ENCODE measurements at places on chromosomes 6 and 20.
A peak's percentile ranks its signal among the peaks of the same experiment; 100 is the strongest.

DNA sequence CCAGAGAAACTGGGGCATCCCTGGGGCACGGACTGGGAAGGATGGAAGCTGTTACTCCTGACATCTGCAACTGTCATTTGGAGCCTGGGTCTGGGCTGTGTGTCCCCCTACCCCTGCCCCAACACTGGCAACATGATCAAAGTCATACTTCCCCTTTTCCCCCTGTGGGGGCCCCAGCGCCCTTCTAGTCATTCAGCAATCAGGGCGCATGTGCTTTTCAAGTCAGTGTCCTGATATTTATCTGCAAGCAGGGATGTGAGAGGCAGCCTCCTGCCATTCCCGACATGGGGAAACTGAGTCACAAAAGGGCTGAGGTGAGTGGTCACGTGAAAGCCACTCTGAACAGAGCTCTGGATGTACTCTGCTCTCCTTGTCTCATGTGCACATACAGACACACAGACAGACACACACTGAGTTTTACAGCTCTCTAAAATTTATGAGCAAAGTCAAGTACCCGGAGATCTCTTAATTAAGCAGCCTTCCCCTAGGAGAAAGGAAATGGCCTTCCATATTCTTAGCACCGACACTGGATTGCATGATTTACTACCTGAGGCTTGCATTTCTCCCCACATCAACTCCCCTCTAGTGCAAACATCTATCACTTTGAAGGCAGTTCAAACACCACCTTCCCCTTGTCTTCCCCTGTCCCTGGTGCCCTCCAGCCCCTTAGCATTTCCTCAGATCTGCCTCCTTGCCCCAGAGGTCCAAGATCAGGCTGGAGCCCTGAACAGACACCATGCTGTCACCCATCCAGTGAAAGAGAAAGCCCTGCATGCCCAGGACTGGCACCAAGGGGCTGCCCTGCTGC, 170.7 kb downstream of the CDC5L start:
- DNase-seq = no peak

- DNase-seq = no peak
These were observed 83.7 kb upstream of the ARMC2 start for GRCh38 chr6:108764580-108764950.

GRCh38 chr6:31114541-31114878, at the start of gene PSORS1C1:
TSS of gene PSORS1C1 (plus strand) at chr6:31114800. CDS start at chr6:31129633, 14,833 bp downstream.
- DNase-seq = no peak

- DNase-seq = no peak
These were observed 76.3 kb downstream of the PDE10A start for GRCh38 chr6:165586706-165587105.

GRCh38 chr6:136761227-136761922, 30.9 kb downstream of the MAP3K5 start:
- DNase-seq = no peak

GRCh38 chr20:316316-317068, 8.9 kb upstream of the SOX12 start:
- no peak for DNase-seq

DNA sequence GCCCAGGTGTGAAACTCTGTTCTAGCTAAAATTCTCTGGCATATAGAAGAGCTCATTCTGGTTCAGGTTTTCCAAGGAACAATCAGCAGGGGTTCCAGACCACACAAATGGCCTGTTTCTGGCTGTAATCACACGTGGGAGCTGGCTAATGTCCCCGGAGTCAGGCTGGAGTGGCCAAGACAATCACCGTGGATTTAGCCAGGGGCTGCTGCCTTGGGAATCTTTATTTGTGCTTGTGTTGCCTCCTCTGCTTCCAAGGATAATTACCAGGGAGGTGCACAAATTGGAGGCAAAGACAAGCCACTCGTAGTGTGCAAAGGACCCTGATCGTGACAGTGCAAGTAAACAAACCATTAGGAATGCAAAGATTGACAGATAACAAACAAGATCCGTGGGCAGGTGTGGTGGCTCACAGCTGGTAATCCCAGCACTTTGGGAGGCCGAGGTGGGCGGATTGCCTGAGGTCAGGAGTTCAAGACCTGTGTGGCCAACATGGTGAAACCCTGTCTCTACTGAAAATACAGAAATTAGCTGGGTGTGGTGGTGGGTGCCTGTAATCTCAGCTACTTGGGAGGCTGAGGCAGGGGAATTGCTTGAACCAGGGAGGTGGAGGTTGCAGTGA, 77.3 kb downstream of the KCNB1 start:
- no peak for DNase-seq

DNA sequence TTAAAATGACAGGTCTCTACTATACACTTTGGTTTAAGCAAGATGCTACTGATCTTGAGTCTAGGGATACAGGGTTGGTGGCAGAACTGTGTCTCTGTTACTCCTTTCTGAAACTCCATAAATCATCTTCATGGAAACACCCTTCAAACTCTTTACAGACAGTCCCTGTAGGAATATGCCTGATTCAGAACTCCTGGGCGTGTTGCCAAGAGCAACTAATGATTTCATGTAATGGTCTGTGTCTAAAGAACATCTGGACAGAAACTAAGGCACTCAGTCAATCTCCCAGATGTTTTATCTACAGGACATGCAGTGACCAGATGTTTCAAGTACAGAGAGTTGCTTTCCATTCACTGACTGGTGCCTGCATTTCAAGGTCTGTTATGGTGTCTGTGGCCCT, 464.4 kb upstream of the CHD6 start:
- DNase-seq = no peak

DNA sequence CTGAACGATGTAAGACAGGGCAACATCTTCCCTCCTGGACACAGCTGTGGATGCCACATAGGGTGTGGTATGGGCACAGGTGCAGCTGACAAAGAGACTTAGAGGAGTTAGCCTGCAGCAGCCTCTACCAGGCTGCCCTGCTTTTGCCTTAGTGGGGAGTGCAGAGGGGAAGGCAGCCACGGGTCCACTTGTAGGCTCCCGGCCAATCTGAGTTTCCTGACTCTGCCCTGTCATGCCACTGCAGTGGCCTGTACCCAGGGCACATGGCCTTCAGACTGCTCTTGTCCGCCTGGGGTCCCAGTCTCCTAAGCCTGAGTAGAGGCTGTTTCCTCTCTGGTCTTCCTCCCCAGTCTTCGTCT, 17.1 kb upstream of the CST9L start:
- no peak for DNase-seq

- no peak for DNase-seq
These were observed 42.6 kb downstream of the UQCC2 start for GRCh38 chr6:33668914-33669313.

DNA sequence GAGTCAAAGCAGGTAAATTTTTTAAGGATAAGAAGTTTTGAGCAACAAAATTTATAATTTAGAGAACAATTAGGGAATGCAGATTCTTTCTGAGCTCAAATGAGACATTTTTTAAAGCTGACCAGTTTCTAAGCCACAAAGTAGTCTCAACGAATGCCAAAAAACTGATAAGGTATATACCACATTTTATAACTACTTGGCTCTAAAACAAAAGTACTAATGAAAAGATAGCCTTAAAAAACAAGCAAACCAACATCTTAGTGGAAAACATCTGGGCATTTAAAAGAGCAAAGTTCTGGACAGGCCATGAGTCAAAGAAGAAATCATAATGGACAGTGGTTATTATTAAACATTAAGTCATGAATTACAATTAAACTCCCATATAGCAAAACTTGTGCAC, 23.2 kb upstream of the RNF146 start:
- DNase-seq = no peak

- DNase-seq = no peak
These were observed 277 bp downstream of the ADGRB3 start for GRCh38 chr6:68635412-68635705.

DNA sequence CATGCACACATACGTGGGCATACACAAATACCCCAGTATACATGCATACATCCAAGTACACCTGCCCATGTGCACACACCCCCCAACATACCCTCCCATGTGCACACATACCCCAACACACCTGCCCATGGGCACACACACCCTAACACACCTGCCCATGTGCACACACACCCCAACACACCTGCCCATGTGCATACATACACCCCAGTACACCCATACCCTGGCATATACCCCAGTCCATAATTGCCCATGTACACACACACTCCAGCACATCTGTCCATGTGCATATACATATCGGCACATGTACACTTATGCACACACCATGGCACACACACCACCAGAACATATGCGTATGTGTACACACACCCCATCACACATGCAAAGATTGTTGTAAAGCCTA, 475.2 kb downstream of the PREX1 start:
- DNase-seq = no peak

- no peak for DNase-seq
These were observed 247.0 kb downstream of the ATXN1 start for GRCh38 chr6:16514249-16514648.

DNA sequence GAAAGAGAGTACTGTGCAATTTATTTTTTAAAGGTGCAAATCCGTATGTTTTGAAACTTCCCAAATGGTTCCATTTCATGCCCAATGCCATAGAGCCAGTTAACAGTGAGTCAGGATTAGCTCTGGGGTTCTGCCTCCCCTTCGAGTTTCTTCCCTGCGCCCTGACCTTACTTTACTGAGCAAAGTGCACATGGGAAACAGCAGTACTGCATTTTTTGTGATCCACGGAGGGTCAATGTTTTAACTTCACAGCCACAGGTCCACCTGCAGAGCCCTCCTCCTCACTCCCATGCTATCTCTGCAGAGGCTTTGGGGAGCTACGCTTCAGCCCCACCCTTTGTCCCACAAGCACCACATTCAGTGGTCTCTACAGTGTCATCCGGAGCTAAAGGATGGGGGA, 44.0 kb upstream of the CNKSR3 start:
- DNase-seq = no peak

DNA sequence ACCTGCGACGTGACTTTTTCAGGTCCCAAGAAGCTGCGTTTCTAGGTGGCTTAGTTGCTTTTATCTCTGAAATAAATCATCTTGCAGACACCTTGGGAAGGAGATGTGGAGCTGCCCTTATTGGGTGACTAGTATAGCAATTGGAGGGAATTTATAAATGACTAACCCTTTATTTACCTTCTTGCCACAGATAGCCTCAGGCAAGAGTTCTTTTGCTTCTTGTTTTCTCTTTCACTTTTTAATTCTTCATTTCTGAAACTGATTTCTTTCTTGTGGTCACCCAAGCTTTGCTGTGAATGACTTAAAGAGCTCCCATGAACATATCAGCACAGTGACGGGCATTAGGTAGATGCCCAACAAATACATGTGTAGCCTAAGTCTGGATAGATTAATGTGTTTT, 3.0 kb downstream of the ADGRF4 start:
- DNase-seq = no peak

DNA sequence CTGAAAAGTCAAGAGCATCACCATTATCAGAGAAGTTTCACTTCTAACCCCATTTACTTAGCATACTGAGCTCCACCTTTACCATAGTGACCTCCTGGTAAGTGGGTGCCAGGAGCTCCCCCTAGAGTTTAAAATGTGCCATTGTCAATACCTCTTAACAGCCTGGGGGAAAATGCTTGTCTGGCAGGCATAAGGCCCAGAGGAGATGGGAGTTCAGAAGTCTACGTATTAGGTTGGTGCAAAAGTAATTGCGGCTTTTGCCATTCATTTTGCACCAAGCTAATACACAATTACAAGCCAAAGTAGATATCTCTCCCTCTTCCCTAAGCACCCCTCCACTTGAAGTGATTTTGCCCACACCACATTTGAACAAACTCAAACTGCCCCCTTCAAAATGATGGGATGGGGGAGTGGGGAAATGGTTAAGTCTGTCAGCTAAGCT, 919.0 kb downstream of the KIF16B start:
- DNase-seq = no peak

GRCh38 chr6:14882394-14883026, 363.4 kb upstream of the JARID2 start:
- no peak for DNase-seq

DNA sequence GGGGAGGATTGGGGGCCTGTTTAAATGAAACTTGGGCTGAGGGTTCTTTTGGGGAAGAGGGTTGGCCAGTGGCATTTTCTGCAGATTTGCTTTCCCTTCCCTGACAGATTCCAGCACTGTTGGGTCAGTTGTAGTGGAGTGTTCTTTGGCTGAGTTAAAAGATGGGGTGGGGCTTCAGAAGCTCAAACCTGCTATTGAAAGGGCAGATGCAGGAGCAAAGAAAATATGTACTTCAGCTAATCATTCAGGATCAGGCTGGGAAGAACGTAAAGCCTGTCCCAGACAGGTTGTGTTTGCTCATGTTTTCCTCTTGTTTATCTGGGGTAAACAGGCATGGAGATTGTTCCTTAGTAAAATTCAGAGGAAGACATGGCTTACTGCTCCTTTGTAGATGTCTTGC, 2.5 kb downstream of the SASH1 start:
- DNase-seq = no peak

DNA sequence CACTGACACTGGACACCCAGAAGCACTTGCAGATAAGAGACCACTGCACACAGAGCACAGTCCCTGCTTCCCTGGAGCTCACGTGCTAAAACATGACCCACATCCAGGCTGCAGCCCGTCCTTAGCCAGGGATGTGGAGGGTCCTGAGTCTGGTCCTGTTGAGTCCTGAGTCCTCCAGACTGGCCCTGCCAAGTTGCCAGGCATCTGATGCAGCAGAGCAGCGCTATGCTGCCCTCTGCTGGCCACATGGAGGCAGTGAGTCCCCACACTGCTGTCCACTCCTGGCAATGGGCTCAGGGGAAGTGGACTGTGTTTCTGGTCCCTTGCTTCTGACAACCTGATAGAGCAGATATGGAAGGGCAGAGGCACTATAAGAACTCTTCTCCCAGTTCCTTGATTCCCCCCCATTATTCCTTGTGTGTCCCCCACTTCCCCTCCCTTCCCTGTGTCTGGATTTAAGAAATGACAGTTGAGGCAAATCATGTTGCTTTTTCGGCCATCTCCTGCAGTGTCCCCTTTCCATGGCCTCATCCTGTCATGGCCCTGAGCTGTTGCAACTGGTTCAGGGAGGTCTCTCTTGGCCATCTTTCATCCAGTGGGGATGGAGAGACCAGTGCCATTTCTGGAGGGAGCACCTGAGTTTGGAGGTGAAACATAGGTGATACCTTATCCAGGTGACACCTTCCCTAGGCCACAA, 86.0 kb downstream of the DHX35 start:
- DNase-seq = peak; percentile 81

DNA sequence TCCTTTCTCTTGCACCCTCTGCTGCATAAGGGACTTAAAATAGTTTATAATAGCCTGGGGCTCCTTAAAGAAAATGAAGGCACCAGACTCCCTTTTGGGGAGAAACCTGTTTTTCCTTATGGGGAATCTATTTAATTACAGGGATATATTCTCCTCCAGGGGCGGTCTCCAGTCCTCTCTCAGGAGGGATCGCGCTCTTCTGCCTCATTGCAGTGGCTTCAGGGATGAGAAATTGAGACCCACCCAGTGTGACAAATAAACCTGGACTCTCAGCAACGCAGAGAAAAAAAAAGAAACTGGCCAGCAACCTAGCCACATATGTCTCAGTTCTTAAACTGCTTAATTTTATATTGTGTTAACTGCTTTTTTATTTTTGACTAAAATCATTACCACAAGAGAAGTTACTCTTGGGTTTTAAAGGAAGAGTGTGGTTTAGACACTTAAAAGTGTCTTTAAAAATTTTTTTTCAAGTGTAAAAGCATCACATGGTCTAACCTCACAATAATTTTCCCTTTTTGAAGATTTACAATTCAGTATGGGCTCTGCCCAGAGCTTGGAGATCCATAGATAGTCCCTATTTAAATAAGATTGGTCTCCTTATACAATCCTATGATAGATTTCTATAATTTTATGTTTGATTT, 11.7 kb upstream of the GOPC start:
- DNase-seq = no peak
